Stimulated activated CD8-positive, alpha-beta memory T cell treated with anti-CD3 and anti-CD28 coated beads, Interleukin-15, amount 100 ng/mL, for 48 hours (primary cell): ENCODE measurements at places on chromosomes 1 and 21.

- DNase-seq = peak; percentile 52
Observed at GRCh38 chr21:29195981-29196669, 65.7 kb downstream of the MAP3K7CL start.

GRCh38 chr1:109636201-109636952, 16.7 kb downstream of the AMPD2 start:
- no peak for DNase-seq

DNA sequence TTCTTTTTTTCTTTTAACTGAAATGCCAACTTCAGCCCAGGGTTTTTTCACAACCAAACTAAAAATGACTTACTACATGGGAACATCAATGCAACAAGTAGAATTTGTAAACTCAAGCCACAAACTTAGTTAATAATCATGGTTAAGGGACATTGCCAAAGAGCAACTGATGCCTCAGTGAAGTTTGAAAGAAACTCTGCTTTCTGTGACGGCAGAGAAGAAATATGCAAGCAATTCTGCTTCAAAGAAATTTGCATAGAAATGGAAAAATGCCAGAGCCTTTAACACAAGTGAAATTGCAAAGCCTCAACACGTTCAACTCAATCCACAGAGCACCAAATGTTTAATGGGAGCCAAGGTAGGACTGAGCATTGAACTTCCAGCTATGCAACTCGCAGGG, 5.0 kb upstream of the CHD5 start:
- DNase-seq = no peak

GRCh38 chr1:242522996-242523718, 1.3 kb downstream of the PLD5 start:
- no peak for DNase-seq

- DNase-seq = no peak
Observed at GRCh38 chr1:170853867-170854266, 81.5 kb upstream of the MROH9 start.

GRCh38 chr1:9279172-9279840, 13.4 kb upstream of the SPSB1 start:
- peak; percentile 39 for DNase-seq

DNA sequence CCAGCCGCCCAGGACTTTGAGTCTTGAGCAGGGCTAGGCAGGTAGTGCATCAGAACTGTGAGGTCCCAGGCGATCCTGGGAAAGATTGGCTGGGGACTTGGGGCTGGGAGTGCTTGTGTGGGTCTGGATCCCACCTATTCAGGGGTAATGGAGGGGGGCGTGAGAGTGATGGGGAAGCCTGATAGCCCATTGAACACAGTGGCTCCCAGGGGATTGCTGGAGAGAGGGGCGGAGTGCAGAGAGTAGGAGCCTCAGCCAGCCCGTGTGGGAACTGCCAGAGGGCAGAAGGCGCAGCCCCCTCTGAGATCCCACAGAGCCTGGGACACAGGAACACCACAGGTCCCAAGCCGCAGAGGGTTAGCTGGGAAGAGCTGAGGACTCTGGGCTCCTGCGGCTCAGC, 19.3 kb upstream of the PDZK1IP1 start:
- no peak for DNase-seq

DNA sequence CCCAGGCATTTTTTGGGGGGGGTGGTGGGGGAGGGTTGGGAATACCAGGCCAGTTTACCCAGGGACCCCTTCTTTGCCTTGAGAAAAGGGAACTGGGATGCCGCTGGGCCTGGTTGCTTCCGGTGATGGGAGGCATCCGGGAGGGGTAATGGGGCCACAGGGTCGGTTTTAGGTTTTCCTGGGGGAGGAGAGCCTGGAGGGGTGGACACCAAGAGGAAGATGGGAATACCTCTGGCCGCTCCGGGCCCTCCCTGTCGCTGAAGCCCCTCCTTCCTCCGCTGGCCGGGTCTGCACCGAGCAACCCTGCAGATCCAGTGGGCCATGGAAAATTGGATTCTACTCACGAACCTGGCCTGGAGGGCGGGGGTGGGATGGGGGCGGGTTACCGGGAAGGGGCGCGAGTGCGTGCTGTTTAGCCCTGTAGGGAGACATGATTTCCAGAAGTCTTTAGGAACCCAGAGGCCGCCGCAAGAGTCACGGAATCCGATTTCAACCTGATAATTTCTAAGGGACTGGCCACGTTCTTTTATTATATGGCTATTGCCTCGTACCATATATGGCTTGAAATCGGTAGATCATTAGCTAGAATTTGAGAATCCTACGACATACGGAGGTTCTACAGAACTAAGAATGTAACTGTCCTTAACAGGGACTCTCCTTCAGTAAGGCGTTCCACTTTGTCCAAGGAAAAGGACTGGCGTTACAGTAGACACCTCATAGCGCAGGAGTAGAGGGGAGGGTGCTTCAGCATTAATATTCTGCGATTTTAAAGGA, 749 bp downstream of the AKIRIN1 start:
- no peak for DNase-seq

DNA sequence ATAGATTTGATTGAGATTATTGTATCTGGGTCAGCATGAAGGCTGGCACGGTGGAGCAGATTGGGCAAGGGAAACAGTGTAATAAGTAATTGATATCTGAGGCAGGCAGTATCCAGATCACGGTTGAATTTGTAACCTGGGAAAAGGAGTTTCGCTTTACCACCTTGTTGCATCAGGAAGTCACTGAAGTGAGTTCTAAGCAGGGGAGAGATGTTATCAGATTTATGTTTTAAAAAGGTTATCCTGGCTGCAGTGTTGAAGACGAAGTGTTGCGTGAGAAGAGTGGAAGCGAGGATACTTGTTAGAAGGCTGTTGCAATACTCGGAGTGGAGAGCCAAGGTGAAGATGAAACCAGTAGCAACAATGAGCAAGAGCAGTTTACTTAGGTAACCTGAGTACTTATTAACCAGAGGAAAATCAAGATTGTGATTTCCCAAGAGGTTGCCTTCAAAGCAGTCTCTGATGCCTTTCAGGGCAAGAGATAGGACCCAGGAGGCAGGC, 77.8 kb downstream of the LHX9 start:
- DNase-seq = no peak

DNA sequence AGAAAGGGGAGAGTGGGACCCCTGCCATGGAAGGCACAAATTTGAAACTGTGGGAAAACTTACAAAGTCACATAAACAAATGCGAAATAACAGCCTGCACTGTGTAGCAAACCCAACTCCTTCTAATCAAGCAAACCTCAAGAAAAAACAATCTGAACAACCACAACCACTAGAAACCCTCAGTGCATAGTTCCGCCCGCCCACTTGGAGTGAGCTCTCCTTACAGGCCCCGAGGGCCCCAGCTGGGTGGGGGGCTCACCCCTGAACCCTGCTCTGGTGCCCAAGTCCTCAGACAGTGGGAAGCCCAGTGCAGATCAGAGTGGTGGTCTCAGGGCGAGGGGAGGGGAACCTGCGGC, 931 bp upstream of the MXRA8 start:
- no peak for DNase-seq

- DNase-seq = peak; percentile 57
Observed at GRCh38 chr1:64965366-64966157, 787 bp downstream of the JAK1 start.

GRCh38 chr21:30415993-30416392, 9.7 kb downstream of the KRTAP13-3 start:
- DNase-seq = no peak

DNA sequence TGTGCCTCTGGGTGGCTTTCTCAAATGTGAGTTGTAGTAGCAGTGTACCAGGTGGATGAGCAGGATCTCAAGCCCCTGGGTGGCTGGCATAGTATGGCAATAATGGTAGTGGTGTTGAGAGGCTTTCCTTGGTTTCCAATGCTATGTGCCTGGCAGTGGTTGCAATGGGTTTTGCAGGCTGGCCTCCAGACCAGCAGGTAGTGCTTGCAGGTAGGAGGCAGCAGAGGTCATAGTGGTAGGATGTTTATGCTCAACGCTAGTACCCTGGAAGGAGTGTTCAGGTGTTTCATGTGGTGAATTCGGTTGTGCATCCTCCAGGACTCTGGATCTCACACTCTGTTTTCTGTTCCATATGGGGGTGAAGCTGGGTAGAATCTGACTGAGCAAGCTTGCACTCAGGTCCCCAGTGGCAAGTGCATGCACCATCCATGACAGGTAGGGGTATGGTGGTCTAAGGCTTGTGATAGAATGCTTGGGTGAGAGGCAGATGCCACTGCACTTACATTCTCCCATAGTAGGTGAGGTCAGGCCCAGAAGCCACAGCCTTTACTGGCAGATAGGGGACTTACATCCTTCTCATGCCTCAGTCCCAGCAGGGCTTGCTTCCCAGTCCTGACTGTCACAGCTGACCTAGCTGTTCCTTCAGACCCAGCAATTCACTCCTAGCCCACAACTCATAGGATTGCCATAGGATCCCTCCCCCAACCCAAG, 410.5 kb upstream of the LRRC7 start:
- no peak for DNase-seq

DNA sequence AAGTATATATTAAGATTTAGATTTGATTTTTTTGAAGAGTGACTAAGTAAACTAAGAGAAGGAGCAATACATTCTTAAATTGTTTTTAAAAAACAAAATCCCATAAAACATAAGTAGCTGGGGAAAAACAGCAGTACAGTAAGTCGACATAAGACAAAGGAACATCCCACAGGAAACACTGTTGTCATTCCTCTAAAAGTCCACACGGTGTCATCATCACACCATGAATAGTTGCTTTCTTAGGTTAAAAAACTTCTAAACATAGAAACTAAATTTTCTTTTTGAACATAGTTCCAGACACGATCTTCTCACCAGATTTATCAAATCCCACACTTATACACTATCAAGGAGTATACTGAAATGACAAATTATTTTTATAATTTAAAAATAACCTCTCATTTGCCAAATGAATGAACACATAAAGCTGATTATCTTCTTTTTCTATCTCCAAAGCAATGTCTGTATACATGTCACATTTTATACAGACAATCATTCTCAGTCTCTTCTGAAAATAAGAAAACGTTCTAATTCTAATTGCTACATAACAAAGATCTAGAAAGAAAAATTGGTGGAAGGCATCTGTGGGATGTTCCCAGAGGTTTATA, 15.8 kb downstream of the ODF2L start:
- no peak for DNase-seq
